ENCODE measurements at places on chromosomes 6 and 20.

- DNase-seq: no peak
Measured at GRCh38 chr6:5936631-5937030, 70.1 kb downstream of the NRN1 start.

DNA sequence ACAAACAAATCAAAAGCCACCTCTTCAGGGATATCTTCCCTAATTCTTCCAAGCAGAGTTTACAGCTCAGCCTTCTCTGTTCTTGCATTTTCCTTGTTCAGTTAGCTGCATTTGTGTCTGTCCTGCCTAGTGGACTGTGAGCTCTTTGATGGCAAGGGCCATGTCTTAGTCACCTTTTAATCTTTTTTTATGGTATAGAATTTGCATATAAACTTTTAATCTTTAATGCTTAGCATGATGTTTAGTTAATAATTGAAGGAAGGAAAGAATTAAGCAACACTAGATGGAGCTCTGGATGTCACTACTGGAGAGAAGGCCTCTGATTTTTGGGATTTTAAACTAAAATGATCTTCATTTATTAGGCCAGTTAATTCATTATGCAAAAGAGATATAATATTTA is 12.1 kb downstream of the PPP2R5D start:
- DNase-seq: no peak

GRCh38 chr6:21263531-21264287 is 329.8 kb upstream of the SOX4 start:
- peak; percentile 55 for DNase-seq

DNA sequence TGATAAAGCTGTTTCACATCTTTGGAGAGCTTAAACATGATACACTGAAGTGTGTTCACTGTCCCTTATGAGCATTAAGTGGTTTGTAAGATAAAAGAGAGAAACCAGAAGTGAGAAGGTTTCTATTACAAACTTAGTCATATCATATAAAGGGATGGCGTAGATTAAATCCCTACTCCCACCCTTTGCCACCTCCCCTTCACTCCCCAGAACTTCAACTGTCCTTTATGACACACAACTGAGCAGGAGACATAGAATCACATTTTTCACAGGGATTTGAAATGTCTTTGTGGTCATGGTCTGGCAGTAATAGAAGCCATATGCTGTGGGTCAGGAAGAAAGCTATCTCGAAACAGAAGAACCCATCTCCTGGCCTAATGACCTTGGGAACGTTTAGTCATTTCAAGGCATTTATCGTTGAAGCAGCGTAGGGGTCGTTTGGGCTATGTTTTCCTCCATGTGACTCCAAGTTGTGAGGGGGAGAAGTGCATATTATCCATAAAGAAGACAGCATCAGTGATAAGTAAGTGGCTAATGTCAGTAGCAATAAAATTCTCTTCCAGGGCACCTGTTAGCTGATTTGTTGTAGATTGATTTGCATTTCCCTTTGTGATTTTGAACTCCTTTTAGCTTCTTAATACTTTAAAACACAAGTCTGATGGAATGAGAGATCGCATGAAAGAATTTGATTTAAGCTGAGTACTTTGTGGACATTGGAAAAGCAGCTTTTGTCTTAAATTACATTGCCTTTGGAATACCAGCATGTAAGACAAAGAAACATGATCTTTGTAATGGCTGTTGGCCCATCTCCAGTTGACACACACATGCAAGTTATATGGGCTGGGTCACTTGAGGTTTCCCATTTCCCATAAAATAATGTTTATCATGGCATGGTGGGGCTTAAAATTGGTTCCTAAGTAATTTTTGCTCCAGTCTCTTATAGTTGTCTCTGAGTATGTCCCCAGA is 501.5 kb upstream of the FLRT3 start:
- no peak for DNase-seq

- no peak for DNase-seq
Measured at GRCh38 chr20:50188879-50189680, 1.6 kb upstream of the CEBPB start.

DNA sequence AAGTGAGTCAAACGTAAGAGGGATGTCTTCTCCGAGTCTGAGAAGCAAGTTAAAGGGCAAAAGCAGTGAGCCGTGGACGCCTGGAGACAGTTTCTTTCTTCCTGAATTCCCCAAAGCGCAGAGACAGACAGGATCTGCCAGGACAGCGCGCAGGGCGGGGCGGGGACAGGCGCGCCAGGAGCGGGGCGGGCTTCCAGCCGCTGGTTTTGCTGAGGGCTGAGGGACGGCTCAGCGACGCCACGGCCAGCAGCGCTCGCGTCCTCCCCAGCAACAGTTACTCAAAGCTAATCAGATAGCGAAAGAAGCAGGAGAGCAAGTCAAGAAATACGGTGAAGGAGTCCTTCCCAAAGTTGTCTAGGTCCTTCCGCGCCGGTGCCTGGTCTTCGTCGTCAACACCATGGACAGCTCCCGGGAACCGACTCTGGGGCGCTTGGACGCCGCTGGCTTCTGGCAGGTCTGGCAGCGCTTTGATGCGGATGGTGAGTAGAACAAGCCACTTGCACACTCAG is at the start of gene SCGN:
TSS of gene SCGN (plus strand) at position 209 of the 509 bp plus-strand sequence. CDS start at position 398, 189 bp downstream.
- DNase-seq: peak; percentile 74

DNA sequence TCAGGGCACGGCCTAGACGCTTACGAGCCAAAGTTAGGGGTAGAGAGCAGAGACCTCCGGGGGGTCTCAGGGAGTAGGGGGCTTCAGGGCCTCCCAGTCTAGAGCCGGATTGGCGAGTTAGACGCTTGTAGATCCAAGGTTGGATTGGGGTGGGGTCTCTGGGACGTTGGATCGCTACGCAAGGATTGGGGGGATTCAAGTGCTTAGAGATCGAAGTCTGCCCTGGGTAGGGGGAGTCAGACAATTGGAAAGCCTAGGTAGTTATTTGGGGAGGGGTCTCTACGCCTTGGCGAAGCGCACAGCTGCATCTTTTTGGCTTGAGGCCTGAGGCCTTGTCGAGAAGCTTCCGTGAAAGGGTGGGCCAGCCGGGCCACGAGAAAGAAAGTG is 469 bp downstream of the STX16 start:
- no peak for DNase-seq

- no peak for DNase-seq
Measured at GRCh38 chr6:127966616-127967015, 65.8 kb upstream of the THEMIS start.

DNA sequence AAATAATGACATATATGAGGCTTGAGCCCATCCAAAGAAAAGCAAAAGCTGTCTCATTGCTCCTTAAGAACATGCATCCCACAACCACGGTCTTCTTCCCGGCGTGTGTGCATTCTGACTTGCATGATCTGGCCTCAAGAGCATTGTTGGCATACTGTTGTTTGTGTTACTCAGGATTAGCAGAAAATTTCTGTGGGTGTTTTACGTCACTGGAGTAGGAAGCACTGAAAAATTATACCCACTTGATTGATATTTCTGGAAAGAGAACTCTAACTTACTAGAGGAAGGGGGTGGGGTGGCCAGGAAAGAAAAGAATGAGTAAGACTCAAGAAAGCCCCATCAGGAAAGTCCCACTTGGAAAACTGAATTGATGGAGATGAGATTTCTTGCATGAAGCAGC is 326.2 kb upstream of the PRDM1 start:
- no peak for DNase-seq

DNA sequence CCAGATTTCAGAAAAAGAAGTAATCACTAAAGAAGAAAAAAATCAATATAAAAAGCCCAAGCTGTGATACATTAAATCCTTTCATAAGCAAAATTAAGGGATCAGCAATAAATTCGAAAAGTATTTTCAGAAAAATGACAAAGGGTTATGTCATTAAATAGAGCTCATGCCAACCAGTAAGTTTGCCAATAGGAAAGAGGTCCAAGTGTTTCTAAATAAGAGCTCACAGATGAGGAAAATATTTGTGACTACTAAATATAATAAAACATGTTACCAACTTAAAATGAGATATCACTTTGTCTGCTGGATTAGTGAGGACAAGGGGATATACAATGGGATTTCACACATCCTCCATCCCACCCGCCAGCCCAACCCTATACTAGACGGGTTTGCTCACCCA is 140.3 kb upstream of the EYA4 start:
- no peak for DNase-seq

- no peak for DNase-seq
Measured at GRCh38 chr6:168559574-168560098, 118.7 kb downstream of the SMOC2 start.

- no peak for DNase-seq
Measured at GRCh38 chr6:148214667-148215066, 128.0 kb upstream of the SASH1 start.

- no peak for DNase-seq
Measured at GRCh38 chr6:93581371-93581770, 162.0 kb upstream of the EPHA7 start.

DNA sequence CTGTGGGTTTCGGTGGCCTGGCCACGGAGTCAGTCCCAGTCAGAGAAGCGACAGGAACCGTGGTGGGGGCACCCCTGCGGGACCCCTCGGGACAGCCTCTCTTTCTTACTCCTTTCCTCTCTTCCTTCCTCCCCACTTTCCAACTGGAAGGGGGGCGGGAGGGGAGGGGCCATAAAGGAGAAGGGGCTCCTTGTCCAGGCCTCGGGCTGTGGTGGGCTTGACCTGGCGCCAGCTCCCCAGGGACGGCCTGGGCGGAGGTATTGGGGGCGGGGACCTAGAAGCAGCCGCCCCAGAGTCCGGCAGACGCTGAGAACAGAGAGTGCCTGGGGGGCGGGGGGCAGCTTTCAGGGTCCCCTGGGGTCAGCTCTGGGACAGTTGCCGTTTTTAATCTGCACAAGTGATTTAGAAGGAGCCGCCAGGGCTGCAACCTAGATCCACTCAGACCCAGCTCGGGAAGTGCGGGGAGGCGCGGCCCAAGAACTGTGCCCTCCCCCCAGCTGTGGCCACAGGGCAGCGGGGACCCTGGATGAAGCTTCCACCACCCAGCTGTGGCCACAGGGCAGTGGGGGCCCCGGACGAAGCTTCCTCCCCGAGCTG is 6.4 kb upstream of the ABHD16B start:
- DNase-seq: no peak

DNA sequence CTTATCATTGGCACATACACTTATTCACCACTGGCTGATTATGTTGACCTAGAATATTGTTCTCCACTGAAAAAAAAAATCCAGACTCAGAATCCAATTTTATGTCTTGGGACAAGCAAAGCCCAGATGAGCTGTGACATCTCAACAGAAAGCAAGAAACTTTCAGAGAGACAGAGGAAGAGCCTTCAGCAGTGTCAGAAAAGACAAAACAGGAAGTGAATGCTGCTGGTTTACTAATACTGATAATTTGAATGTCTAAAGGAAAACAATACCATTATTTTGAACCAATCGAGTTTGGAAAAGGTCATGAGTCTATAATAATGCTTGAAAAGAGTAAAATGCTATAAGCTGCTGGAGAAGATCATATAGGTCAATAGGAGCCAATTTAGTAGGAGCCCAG is 179.8 kb upstream of the RIMS1 start:
- DNase-seq: no peak

DNA sequence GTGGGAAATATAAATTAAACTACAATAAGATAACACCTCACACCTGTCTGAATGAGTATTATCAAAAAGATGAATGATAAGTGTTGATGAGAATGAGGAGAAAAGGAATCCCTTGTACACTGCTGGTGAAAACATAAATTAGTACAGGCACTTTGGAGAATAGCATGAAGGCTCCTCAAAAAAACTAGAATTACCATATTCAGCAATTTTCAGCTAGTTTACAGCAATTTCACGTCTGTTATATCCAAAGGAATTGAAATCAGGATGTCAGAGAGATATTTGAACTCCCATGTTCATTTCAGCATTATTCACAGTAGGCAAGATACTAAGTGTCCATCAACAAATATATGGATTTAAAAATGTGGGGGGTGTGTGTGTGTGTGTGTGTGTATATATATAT is 292.6 kb downstream of the CLVS2 start:
- no peak for DNase-seq

- no peak for DNase-seq
Measured at GRCh38 chr20:36821964-36822437, 48.4 kb upstream of the DSN1 start.

GRCh38 chr6:73954881-73955280 is 258.9 kb downstream of the CD109 start:
- DNase-seq: no peak

DNA sequence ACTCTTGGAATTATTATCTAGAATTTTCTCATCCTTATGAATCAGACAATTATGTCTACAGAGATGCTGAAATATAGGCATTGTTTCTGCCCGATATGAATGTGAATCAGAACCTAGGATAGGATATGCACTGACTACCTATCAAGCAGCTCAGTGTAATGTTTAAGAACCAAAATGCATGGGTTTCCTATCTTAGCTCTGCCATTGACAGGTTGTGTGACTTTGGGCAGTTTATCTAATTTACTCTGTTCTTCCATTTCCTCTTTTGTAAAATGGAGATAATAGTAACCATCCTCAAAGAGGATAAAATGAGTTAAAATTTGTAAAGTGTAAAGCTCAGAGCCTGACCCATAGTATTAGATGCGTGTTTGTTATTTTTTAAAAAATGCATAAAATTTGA is 10.2 kb upstream of the AIG1 start:
- DNase-seq: no peak

GRCh38 chr6:7004581-7005297 is 103.0 kb upstream of the RREB1 start:
- no peak for DNase-seq

GRCh38 chr6:17144016-17144415 is 42.2 kb downstream of the STMND1 start:
- no peak for DNase-seq

DNA sequence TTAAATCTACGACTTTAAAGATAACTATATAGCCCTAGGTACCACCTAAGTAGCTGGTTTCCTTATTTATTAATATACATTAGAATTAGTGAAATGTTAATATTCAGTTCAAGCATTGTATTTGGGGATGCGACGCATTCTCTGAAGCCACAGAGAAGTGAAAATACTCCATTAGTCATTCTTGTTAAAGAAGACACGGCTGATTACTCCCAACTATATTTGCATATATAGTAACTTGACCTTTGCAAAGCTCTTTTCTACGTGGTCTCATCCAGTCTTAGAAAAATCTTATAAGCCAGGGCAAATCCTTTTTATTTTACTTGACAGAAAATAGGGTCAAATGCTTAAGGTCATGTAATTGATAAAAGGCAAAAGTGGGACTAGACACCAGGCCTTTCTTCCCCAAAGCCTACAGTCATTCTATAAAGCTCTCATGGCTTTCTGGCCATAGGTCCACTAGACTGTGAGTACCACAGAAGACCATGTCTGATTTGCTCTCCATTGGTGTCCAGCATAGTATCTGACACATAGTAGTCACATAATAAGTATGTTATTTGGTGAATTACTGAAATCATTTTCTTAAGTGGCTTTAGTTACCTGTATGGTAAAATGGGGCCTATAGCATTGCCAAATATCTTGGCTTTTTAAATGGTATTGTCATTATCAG is 11.3 kb downstream of the ZHX3 start:
- DNase-seq: no peak

- DNase-seq: no peak
Measured at GRCh38 chr6:85343428-85343827, 106.5 kb upstream of the NT5E start.

Data from HEK293T (cell line).